ENCODE measurements at places on chromosomes 16 and 17. TPM values are rescaled to one million over a fixed set of nuclear protein-coding genes. Genes with fewer than 3 reads are reported as not detected.
A peak's percentile ranks its signal among the peaks of the same experiment; 100 is the strongest.

Gene GNGT2
- not detected for total RNA-seq

Gene HBA1
- not detected for total RNA-seq

Gene ARL5C
- total RNA-seq, result not detected

Gene TBC1D26
- total RNA-seq, result not detected

Gene OTOP2
- total RNA-seq, result not detected

Gene SLC12A3
- total RNA-seq, result not detected

Gene MC1R
- 17.4 TPM for total RNA-seq

Gene C16orf96
- not detected for total RNA-seq

DNA sequence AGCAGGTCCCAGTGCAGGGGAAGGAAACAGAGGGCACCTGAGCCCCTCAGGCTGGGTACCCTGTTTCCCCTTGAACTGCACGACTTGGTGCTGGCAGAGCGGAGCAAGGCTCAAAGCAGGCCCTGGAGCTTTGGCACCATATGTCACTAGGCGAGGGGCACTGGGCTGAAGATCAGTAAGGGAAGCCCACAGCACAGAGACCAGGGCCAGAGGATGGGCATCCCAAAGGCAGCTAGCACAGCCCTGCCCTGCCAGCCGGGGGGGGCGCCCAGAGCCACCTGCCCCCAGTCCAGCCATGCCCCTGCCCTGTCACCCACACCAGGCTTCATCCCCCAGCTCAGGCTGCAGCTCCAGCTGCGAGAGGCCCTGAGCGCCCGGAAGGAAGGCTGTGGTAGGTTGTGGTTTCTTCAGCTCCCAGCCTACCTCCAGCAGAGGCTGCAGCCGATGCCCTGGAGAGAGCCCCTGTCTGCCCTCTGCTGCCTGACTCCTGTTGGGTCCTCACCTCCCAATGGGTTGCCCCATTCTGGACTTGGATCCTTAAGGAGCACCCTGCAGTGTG is 10.9 kb downstream of the NHERF1 start:
- DNase-seq, result peak; percentile 55

DNA sequence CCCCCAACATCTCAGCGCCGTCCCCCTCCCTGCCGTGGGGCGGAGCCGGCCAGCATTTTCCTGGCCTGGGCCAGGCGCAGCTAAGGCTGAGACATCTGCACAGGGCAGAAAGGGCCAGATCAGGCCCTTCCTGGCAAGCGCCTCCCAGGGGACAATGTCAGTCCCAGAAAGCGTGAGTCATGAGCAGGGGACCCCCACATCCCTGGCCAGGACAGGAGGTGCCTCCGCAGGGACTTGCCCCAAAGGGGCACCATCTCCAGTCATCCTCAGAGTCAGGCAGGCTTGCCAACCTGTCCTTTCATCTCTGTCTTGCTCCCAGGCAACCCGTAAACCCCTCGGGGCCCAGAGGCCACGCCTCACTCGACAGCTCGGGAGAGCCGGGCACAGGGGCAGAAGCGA is 43.2 kb downstream of the SOCS1 start:
- DNase-seq, result no peak

DNA sequence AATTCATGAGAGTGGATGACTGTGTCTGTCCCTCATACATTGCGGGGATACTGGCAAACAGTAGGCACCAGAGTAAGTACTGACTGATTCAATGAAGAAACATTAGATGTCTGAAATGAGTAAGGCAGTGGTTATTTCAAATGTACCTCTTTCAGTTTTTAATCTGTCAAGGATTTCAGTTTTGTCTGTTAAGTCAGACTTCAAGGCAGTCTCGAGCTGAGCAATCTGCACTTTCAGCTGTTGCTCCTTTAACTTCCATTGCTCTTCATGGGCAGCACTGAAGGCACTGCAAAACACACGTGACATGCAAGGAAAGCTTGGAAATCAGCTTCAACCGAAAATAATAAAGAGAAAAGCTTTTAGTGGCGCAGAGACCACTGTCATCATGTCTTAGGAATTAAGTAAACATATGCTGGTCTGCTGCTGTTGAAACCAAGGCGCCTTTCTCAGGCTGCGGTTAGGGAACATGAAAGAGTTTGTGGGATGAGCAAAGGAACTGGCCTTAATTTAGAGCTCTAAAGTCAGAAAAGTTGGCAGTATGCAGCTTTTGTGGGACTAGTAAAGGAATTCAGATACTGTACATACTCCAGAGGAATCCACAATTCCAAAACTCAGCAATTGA is 38.8 kb downstream of the RPGRIP1L start:
- no peak for DNase-seq

DNA sequence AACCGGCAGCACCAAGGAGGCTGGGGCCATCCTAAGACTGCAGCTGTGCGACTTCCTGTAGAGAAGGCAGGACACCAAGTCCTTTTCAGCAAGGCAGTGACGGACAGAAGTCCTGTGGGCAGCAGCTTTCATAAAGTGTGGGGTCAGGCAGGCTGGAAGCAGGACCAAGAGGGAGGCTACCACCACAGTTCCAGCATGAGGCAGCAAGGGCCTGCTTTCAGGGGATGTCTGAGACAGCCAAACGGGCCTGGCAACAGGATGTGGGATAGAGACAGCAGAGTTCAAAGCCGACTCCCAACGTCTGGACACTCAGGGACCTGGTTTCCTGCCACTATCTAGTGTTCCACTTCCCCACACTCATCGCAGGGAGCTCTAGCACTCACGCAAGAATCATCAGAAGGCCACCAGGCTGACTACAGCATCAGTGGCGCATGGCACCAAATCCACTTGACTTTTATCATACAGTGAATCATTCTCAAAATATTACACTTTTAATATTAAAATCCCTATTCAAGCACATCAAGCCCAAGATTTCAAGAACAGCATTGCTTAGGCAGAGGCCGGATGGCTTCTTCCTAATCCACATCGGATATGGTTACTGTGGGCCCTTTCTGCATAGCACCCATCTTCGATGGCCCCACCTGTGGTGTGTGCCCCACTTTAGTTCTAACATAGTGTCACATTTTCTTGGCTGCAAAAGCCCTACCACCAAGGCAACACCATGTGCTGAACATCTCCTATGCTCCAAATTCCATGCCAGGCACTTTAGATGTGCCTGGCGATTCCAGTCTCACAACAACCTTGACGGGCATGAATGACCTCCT is 5.2 kb downstream of the USP7 start:
- DNase-seq, result no peak

DNA sequence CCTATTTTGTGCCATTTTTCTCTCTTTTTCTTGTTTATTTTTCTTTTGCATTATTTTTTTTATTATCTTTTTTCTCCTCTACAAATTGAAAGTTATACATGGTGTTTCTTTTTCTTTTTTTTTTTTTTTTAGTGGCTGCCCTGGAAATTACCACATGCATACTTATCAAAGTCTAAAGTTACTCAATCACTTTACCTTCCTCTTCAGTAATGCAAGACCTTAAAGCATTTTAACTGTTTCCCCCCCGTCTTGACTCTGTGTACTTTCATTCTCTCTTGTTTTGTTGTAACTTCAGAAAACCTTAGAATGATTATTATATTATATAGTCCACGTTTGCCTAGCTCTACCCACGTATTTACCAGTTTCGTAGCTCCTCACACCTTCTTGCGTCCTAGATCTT is 33.3 kb upstream of the SMPD3 start:
- DNase-seq, result no peak

DNA sequence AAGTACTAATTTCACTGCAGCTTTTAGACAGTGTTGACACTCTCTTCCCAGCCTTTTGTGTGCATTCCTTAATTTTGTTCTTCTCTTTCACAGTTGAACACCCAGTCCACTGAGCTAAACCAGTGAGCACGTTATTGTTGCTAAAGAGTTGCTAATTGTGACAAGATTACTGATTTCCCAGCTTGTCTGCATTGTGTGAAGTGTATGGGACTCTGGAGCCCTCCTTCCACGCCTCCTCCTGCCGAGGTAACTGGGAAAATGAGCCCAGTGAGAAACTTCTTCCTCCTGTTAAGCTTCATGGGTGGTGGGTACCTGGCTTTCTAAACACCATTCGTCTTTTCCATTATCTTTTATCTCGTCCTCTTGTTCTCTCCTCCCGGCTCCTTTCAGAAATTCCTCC is 29.8 kb upstream of the DNAH17 start:
- no peak for DNase-seq

DNA sequence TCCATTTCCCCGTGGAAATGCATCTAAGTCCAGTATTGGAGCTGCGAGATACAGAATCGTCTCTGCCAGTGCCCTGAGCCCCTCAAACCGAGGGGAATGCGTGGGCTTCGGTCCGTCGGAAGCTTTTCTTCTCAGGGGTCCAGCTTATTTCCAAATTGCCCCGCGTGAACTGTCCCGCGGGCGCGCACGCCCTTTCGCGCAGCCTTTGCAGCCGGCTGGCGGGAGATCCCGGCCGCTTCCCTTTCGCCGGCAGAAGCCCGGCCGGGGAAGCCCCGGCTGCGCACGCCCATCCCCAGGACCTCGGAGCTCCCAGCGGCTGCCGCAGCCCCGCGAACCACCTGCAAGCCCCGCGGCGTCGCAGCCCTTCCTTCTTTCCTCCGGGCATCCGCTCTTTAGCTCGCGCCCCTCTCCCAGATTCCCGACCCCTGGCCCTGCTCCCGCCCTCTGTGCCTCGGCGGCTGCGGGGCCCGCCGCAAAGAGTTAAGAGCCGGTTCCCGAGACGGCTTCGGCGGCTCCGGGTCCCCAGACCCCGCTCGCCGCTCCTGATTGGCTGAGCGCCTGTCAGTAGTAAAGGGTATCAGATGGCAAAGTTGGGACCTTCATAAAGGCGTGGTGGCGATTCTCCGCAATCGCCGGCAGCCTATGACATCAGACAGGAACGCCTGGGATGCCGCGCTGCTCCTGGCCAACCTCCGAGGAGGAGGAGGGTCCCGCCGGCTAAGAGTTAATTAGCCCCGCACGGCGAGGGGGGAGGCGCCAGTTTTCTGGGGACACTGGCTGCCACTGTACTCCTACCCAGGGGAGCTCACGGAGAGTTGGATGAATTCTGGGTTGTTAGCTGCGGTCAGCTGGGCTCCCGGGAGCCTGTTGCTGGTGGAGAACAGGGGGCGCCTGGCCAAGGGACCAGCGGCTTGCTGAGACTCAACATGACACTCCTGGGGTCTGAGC is at the start of gene MYOCD:
Gene MYOCD, plus strand, starts transcription at position 628 of the 948 bp plus-strand sequence. Its CDS starts 299 bp downstream, at position 927.
- DNase-seq, result peak; percentile 18

All from Calu3 (cell line).